ENCODE measurements at places on chromosomes 12 and 14.

- DNase-seq = peak; percentile 25
Measured at GRCh38 chr14:79585845-79586244, 625.5 kb downstream of the DIO2 start.

GRCh38 chr12:77488041-77488620 lies 342.6 kb upstream of the NAV3 start:
- peak; percentile 46 for DNase-seq

GRCh38 chr12:46197883-46198282 lies 71.0 kb downstream of the SLC38A1 start:
- no peak for DNase-seq

GRCh38 chr12:81992461-81992860 lies 233.3 kb upstream of the PPFIA2 start:
- DNase-seq = no peak

- no peak for DNase-seq
Measured at GRCh38 chr14:96307434-96307833, 51.4 kb downstream of the BDKRB1 start.

GRCh38 chr12:42469355-42470175 lies 120.0 kb downstream of the PRICKLE1 start:
- no peak for DNase-seq

- no peak for DNase-seq
Measured at GRCh38 chr12:87231818-87232217, 797.4 kb downstream of the C12orf50 start.

DNA sequence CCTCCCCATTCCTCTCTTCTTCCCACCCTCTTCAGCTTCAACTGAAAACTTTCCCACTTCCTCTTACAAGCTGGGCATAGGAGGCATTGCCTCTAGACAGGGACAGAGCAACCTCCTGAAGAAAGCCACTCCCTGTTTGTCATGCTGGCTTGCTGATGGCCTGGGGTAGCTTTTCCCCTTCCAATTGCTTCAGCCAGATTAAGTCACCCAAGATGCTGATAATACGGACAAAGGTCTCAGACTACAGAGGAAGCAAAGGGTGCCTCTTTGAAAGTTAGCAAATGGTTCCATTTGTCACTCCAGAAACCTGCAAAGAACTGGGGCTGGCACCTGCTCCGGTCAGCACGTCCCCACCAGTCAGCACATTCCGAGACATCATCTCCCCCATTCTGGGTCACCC lies 6.0 kb downstream of the KRT2 start:
- no peak for DNase-seq

DNA sequence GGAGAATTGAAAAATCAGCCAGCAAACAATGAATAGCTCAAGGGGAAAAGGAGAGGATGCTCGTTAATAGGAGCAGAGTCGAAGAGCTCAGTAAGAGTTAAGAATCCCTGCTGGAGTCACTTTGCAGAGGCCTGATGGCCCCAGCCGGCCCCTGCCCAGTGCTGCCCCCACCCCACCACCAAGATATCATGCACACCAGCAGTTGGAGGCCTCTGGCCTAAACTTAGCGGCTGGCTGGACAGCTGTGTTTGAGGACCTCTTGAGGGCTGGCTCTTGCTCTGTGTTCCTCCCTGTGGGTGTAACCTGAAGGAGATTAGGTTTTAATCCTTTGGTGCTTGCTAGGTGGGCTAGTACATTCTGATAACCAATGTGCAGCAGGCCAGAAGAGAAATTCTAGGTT lies 142.0 kb downstream of the PLXNC1 start:
- no peak for DNase-seq

- DNase-seq = no peak
Measured at GRCh38 chr12:71782017-71782416, 27.4 kb downstream of the RAB21 start.

DNA sequence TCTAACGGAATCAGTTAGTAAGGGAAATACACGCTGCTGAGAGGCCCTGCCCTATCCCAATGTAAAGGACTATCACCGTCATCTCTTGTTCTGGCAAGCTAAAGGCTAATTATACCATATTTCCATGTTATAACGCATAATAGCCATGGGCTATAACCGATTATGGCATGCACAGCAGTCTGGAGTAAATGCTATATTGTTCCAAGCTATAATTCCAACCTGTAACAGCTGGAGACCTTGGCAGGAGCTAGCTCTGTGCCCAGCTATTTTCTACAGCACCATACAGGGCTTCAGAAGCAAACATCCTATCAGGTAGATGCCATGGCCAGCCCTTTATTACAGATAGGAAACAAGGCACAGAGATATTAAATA lies 26.3 kb downstream of the SYNE3 start:
- DNase-seq = no peak

- no peak for DNase-seq
Measured at GRCh38 chr12:66694666-66695613, 16.1 kb upstream of the GRIP1 start.

GRCh38 chr12:127063339-127064072 lies 1203.5 kb upstream of the TMEM132C start:
- DNase-seq = no peak

DNA sequence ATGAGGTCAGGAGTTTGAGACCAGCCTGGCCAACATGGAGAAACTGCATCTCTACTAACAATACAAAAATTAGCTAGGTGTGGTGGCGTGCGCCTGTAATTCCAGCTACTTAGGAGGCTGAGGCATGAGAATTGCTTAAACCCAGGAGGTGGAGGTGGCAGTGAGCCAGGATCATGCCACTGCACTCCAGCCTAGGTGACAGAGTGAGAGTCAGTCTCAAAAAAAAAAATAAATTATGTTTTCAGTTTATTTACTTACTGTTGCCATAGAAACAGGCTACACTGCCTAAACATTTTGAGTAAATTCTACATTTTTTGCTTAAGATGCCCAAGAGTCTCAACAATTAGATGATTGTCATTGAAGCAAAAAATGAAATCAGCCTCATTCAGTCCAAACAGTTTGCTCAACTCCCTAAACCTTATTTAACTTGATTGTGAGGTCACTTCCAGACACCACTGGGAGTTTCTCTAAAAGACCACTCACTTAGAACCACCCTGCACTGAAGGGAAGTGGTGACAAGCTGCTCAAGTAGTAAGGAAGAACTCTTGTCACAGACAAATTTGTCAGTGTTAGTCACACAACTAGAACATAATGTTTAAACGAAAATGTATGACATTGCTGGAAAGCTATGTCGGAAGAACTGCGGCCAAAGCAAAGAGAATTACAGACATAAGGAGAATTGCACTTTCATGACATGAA lies 9.8 kb upstream of the GNPNAT1 start:
- DNase-seq = peak; percentile 81

DNA sequence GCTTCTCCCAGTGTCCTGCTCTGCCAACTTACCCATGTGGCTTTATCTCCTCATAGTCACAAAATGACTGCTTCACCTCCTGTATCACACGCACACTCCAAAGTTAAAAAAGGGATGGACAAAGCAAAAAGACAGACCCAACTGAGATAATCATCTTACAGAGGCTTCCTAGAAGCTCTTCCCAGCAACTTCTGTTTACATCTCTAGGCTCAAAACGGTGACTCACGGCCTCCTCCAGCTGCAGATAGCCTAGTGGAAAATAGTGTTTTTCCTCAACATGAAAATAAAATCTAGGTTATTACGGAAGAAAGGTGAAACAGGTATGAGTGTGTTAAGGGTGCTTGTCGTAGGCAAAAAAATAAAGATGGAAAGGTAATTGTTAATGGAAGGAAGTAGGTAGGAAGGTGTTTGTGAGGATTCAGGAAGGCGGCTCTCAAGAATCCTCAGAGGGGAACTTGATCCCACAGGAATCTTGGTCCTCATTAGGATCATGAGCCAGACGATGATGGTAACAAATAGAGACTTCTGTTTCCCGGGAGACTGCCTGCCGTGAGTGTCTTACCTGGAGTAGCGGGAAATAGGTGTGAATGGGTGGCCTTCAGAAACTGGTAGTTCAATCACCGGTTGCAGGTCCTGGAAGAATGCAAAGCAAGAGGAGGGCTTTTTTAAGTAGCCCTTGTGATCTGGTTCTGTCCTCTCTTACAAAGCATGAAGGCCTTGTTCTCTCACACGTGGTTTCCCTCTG lies 487.5 kb upstream of the TMEM132C start:
- DNase-seq = no peak

DNA sequence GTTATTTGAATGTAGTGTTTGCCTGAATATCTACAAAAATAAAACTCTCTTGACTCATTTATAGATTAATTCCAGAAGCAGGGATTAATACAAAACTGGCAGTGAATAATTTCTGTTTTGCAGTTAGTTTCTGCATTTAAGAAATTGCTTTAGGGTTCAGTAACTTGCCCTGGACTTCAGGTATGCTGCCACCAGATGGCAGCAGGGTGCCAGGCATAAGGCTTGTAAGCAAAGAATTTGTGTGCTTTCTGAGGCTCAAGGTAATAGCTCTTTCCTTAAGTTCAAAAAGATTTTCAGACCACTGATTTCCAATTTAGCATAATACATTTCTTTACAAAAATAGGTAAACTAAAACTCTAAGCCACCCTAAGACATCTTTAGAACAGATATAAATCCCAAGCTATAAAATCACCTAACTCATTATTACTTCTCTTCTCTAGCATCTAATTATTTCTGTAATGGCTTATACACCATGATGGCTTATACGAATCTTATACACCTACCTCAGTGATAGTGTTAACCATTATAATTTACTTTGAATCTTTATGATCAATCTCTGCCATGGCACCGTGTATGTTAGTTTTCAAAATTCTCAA lies 398.3 kb downstream of the APAF1 start:
- peak; percentile 66 for DNase-seq

DNA sequence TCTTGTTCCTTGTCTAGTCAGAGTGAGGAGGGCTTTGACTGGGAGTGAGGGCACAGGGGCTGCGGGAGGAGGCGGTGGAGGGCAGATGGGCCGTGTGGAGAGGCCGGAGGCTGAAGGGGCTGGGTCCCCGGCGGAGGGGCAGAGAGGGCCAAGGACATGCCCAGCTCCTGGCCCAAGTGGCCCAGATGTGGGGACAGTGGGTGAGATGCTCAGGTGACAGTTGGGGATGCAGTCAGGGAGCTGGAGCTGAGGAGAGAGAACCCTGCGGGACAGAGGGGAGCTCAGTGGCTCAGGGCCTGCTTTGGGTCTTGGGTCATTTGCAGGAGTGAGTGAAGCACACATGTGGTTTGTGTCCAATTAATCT lies 26.5 kb upstream of the PLD4 start:
- DNase-seq = no peak

GRCh38 chr12:90695415-90695814 lies 259.6 kb downstream of the CCER1 start:
- DNase-seq = peak; percentile 47

- DNase-seq = no peak
Measured at GRCh38 chr14:97280526-97280925, 483.3 kb downstream of the VRK1 start.

DNA sequence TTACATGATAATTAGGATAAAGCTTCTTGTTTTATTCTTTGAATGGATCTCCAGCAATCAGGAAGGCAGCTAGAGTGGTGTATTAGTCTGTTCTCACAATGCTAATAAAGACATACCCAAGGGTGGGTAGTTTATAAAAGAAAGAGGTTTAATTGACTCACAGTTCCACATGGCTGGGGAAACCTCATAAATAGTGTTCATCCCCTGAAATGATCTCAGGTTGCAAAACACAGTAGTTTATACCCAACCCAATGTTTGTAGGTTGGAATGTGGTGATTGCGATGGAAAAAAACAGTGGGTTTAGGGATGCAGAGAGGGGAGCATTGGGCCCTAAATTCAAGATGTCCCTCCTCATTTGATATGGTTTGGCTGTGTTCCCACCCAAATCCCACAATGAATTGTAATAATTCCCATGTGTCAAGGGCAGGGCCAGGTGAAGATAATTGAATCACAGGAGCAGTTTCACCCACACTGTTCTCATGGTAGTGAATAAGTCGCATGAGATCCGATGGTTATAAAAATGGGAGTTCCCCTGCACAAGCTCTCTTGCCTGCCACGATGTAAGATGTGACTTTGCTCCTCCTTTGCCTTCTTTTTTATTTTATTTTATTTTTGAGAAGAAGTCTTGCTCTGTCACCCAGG lies 11.5 kb downstream of the MUCL1 start:
- DNase-seq = no peak

DNA sequence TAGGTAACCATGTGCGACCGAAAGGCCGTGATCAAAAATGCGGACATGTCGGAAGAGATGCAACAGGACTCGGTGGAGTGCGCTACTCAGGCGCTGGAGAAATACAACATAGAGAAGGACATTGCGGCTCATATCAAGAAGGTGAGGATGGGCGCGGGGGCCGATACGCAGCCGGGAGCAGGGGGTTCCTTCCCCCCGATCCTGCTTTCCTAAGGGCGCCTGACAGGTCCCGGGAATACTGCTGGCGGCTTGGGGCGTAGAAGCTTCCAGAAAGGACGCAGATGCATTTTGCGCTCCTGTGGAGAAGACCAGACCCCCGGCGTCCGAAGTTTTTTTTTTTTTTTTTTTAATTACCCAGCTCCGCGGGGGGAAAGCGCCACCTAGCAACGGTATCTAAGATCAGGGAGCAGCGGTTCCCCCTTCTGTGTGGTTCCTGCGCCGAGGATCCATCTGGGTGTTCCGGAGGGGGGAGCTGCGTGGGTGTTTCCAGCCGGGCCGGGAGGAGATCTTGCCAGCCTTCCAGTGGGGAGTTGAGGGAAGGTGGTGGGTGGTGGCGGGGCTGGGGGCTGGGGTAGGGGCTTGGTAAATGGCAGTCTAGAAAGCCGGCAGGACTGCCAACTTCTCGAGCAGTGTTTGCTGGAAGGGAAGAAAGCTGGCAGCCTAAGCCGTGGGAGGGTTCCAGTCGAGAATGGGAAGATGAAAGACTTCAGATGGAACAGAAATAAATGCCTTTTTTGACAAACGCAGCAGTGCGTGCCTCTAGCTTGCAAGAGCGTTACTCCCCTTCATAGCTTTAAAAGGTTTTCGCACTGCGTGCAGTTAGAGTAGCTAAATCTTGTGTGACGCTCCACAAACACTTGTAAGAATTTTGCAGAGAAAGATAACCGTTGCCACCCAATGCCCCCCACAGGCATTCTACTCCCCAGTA lies 764 bp downstream of the DYNLL1 start:
- DNase-seq = peak; percentile 48

GRCh38 chr14:76497550-76498462 lies 121.9 kb downstream of the ESRRB start:
- DNase-seq = no peak

DNA sequence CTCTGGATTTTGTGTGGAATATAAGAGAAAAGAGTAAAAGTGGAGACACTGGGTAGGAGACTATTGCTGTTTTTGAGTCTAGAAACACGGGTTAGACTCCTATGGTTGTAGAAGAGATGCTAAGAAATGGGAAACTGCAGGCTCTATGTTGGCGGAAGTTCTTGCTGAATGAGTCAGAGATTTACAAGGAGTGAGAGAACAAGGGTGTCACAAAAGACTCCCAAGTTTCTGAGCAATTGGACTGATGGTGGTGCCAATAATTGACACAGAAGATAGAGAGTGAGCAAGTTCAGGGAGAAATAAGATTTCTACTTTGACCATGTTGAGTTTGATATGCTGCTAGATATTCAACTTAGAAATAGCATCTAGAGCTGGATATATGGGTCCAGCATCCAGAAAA lies 2.6 kb upstream of the PRKD1 start:
- DNase-seq = peak; percentile 46

GRCh38 chr12:119710965-119711551 lies 43.1 kb downstream of the PRKAB1 start:
- DNase-seq = no peak

Measured in fibroblast of the aortic adventitia (primary cell).